ENCODE measurements at places on chromosomes 16 and 17. TPM values are rescaled to one million over a fixed set of nuclear protein-coding genes. Genes with fewer than 3 reads are reported as not detected.

DNA sequence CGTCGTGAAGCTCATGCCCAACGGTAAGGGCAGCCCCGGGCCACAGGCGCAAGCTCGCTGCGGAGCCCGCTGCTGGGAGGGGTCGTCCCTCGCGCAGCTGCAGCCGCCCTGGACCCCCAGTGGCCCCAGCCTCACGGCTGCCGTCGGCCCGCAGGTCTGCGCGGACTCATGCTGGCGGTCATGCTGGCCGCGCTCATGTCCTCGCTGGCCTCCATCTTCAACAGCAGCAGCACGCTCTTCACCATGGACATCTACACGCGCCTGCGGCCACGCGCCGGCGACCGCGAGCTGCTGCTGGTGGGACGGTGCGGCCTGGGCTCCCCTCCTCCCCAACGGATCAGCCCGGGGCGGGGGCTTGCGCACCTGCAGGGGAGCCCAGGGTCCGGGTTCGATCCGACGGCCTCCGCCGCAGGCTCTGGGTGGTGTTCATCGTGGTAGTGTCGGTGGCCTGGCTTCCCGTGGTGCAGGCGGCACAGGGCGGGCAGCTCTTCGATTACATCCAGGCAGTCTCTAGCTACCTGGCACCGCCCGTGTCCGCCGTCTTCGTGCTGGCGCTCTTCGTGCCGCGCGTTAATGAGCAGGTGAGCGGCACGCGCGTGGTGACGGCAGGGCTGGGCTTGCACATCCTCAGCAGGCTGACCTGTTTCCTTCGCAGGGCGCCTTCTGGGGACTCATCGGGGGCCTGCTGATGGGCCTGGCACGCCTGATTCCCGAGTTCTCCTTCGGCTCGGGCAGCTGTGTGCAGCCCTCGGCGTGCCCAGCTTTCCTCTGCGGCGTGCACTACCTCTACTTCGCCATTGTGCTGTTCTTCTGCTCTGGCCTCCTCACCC is 5.8 kb downstream of the SLC5A2 start:
- H3K36me3 ChIP-seq: peaks cover 30% of the 10 kb centered on the region
- H3K27ac ChIP-seq: no peak overlapping the region
- no peaks in the 10 kb centered on the region for H3K27me3 ChIP-seq
- H3K4me1 ChIP-seq: peaks cover 14% of the 10 kb centered on the region

SLC16A11 gene
- not detected for total RNA-seq

CHMP6 gene
- total RNA-seq: 25.6 TPM

OXLD1 gene
- total RNA-seq: 81.0 TPM

DNA sequence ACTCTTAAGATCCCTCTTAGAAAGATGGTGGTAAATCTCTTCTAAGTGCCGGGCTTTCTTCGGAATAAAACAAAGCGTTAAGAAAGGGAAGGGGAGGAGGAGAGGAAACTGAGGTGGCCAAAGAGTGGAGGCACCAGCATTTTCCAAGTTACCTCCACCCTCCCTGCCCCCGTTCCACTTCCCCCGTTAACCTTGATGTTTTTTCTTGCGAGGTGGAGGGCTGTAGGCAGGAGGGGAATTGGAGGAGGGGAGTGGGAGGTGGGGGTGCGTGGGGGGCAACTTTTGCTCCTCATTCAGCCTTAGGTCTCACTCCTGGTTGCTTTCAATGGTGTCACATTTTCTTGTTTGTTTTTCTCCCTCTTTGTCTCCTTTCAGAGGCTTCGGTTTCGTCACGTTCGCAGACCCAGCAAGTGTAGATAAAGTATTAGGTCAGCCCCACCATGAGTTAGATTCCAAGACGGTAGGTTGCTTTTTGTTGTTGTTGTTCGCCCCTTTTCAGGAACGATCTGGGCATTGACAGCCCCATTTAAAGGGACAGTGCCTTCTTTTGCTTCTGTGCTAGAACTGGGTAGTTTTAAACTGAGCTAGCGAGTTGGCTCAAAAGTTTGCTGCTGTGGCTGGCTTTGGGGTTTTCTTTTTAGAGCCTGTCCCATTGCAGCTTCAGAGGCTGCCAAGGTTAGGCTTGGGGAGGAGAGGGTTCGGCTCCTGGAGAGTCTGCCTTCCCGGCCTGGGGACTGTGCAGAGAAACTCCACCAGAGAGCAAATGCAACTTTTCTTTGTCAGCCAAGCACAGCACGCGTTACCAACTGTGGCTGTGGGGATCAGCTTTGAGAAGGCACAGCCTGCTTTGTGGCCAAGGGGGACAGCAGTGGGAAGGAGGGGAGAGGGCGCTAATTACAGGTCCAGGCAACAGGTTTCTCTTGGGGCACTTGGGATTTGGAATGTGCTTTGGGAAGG is 1.9 kb downstream of the MSI2 start:
- H3K27ac ChIP-seq: peak overlapping the region; percentile 79
- peak; percentile 34 for DNase-seq
- peaks cover 42% of the 10 kb centered on the region for H3K36me3 ChIP-seq

DNASE1L2 gene
- 2.7 TPM for total RNA-seq

DNA sequence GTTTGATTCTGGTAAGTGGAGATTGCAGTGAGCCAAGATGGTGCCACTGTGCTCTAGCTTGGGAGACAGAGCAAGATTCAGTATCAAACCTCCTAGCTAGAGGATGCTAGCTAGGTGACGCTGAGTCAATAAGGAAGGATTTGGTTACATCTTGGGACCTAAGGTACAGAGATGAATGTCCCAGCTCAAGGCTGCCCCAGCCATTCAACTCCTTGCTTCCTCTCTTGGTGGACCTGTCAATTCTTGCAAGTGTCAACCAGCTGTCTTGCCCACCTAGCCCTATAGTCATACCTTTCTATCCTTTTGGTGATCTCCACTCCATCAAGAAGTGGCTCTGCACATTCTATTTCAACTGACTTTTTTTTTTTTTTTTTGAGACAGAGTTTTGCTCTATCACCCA is 1.4 kb upstream of the MILR1 start:
- no peak for DNase-seq
- peaks cover 19% of the 10 kb centered on the region for H3K4me1 ChIP-seq
- no peaks in the 10 kb centered on the region for H3K27me3 ChIP-seq
- H3K27ac ChIP-seq: no peak overlapping the region

SLC52A1 gene
- total RNA-seq: not detected

AMFR gene
- total RNA-seq: 113 TPM
